ENCODE measurements at places on chromosomes 12 and 14.

GRCh38 chr12:107748472-107748871 lies 12.5 kb downstream of the PRDM4 start:
- no peak for DNase-seq

- no peak for DNase-seq
Observed at GRCh38 chr12:57237932-57238853, 8.7 kb downstream of the SHMT2 start.

DNA sequence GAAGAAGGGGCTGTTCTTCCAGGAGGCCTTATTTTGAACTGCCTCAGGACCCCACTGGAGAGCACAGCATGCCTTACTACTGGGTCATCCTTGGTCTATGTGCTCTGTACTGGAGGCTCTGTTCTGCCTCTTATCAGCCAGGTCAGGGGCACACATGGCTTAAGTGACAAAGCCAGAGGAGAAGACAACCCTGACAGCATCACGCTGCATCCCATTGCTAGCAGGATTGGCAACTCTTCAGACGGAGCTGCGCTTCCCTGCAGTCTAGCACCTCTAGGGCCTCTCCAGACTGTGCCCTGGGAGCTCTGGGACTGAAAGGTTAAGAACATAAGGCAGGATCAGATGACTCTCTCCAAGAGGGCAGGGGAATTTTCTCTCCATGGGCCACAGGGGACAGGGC lies 17.3 kb upstream of the TIGAR start:
- DNase-seq: no peak

DNA sequence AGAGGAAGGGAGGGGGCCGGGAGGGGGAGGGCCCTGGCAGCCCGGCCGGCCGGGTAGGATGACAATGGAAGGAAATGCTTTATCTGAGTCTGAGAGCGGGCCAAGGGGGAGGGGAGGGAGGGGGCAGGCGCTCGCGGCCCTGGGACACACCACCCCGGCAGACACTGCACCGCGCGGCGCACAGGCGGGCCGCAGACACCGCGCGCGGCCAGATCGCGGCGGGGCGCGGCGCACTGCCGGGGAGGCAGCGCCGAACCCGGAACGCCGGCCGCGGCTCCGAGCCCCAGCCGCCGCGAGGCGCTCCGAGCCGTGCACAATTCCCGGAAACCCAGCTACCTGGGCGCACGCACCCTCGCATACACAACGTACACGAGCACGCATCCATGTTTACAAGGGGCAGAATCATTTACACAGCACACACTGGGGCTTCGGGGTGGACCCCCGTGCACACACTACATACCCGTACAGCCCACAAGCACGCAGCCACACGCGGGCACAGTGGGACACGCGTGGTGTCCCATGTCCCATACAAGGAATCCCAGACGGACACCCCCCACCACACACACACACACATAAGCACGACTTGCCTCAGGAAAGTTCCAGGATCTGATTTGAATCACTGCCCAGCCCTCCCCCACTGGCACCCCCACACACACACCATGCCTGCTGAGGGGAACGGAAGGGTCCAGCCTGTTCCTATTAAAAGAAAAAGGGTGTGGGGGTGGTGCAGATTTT lies at the start of gene HDAC7:
HDAC7 (minus strand) TSS at position 8 of the 735 bp plus-strand sequence. CDS start 118 bp downstream, outside the sequence.
- no peak for DNase-seq

GRCh38 chr14:91315844-91316267 lies 71.4 kb upstream of the GPR68 start:
- no peak for DNase-seq

GRCh38 chr14:87264272-87264785 lies 728.7 kb downstream of the GALC start:
- DNase-seq: no peak

DNA sequence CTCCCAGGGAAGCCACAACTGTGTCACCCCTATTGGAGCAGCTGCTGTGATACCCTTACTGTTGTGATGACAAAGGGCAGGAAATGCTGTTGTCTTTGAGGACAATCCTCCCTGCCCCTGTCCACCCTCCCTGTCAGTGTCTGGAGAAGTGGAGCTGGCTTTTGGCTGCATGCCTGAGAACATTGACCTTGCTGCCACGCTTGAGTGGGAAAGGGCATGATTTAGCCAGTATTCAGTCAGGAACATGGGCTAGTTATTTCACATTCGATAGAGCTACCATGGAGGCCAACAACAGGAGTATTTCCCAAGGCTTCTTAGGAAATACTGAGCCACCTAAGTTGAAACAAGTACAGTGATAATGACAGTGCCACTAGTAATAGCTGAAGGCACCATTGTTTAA lies 59.4 kb downstream of the MYRFL start:
- DNase-seq: no peak

DNA sequence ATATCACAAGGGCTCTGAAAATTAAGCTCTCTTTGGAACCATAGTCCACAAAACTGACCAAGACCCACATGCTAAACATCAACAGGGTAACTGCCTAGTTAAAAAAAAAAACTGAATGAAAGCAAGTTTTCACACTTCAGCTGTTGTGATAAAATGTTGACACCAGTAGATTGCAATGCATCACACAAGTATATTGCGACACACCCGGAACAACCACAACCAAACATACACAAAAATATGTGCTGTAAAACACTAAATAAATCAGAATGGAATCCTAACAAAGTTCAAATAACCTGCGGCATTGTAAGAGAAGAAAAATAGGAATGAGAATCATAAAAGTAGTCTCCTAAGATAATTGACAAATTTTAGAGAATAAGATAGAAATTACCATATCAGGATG lies 710.3 kb downstream of the AACS start:
- no peak for DNase-seq

DNA sequence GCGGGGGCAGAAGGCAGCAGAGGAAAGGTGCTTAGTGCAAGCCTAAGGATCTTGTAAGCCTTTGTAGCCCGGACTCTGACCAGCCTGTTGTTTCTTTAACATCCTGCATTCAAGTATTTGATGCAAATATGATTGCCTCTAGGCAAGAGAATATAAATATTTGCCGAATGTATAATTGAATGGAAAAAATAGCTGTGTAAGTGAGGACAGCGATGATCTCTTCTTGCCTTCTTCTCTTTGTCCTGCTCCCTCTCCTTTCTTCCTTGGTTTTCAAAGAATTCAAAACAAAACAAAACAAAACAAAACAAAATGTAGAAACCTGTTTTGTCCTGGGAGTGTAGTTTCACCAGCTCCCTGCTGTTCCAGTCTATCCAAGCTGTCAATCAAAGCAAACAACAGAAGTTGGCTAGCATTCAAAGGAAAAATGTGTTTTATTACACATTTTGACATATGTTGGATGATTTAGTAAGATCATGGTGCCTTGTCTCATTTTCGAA lies 74.9 kb upstream of the CPM start:
- DNase-seq: no peak

DNA sequence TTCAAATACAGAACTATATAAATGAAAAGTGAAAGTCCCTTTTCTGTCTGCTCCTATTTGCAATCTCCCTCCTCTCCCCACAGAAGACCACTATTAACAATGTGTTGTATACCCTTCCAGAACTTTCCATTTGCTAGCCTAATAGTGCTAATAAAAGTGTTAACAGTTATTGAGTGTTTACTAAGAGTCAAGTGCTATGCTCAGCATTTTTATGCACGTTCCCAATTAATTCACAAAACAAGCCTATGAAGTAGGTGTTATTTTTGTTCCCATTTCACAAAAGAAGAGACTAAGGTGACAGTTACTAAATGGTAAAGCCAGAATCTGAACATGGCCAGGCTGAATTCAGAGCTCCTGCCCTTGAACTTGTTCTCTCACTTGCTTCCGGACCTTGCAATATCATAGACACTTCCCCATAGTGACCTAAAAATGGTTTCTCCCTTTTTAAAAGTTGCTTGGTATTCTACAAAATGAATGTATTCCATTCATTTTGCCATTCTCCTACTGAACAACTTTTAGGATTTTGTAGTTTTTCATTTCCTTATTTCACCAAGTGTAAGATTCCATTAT lies 1.6 kb upstream of the PRKAB1 start:
- no peak for DNase-seq

- DNase-seq: no peak
Observed at GRCh38 chr12:53299101-53299453, 418 bp upstream of the MYG1 start.

GRCh38 chr12:69684466-69684865 lies 14.6 kb downstream of the BEST3 start:
- no peak for DNase-seq

DNA sequence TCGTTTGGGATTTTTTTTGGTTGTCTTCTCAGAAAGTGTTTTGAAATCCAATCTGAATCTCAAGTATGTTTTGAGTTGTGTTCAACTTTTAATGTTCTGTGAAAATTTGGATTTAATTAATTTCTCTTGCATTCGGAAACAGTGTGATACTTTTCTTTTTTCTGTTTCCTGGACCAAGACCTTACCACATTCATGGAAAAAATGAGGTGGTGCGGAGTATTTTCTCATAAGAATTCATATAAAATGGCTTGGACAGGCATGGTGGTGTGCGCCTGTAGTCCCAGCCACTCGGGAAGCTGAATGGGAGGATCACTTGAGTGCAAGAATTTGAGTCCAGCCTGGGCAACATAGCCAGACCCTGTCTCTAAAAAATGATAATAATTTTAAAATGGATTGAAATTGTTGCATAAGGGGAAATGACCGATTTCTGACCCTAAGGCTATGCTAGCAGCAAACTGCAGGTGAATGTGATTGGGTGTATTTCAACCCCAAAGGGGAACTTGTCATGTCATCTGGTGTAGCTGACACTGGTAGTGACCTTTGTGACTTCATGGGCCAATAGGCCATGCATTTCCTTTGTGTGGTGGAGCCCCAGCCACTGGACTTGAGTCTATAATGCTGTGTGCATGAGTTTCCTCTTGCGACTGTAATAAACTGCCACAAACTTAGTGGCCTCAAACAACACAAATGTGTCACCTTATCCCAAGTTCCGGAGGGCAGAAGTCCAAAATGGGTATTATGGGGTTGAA lies 123.5 kb upstream of the RFLNA start:
- DNase-seq: no peak

GRCh38 chr14:65190312-65190711 lies 88.0 kb upstream of the MAX start:
- no peak for DNase-seq

- DNase-seq: no peak
Observed at GRCh38 chr14:36478782-36479181, 41.2 kb downstream of the NKX2-1 start.

GRCh38 chr12:5685935-5686334 lies 254.0 kb downstream of the NTF3 start:
- no peak for DNase-seq

DNA sequence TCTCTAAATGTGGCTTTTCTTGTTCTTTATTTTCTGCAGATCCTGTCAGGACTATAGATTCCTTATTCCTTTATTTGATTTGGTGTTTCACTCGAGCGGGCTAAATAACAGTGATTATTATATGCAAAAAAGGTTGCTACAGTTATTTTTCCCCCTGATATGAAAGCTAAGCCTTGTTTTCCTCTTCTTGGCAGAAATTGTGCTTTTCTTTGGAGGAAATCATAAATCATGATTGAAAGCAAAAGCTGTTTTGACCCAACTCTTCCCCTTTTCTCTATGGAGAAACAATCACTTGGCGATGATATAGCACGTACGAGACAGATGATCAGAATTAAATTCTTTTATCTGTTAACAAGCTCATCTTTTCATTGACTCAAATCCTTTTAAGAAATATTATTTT lies 31.4 kb downstream of the PPFIBP1 start:
- DNase-seq: no peak

DNA sequence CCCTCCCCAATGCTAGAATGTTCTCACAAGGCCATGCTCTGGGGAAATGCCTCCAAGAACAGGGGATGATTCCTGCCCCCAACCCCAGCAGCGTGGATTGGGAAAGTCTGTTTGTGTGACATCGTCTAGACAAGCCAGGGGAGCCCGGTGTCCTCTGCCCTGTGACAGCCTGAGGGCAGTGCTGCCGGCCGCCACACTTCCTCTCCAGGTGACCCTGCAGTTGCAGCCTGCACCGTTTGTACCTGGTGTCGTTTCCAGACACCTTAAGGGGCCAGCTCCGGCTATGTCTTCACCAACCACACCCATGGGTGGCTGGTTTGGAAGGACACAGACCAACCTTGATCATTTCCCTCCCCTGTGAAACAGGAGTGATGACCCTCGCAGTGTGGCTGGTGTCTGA lies 372.6 kb downstream of the BCL11B start:
- no peak for DNase-seq

- DNase-seq: no peak
Observed at GRCh38 chr14:99131632-99132271, 140.2 kb downstream of the BCL11B start.

DNA sequence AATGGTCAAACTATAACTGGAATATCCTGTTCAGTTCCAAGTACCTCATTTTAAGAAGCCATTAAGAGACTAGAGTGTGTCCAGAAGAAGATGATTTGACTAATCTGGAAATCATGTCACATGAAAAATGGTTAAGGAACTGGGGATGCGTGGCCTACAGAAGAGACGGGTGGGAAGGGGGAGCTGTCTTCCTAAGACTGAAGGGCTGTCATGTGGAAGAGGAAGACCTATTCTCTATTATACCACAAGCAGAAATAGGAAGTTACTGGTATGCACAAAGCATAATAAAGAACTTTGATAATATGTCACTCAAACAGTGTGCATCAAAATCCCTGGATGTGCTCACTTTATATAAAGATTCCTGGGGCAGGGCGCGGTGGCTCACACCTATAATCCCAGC lies 50.3 kb downstream of the HECTD4 start:
- DNase-seq: no peak

DNA sequence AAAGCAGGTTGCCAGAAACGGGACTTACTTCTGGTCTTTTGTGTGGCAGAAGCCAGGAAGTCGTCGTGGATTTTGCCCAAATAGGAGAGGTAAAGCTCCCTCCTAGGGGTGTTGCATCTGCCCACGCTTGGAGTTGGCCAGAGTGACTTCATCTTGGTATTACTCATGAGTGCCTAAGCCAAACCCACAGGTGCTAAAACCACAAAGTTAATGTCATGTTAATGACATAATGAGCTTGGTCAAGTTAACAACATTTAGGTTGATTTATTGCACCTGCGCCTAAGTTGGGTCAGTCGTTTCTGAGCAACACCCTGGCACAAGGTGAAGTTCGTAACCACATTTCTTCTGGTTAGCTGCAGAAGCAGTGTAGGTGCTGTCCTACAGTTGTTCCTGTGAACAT lies 225.2 kb downstream of the FUT8 start:
- DNase-seq: no peak

DNA sequence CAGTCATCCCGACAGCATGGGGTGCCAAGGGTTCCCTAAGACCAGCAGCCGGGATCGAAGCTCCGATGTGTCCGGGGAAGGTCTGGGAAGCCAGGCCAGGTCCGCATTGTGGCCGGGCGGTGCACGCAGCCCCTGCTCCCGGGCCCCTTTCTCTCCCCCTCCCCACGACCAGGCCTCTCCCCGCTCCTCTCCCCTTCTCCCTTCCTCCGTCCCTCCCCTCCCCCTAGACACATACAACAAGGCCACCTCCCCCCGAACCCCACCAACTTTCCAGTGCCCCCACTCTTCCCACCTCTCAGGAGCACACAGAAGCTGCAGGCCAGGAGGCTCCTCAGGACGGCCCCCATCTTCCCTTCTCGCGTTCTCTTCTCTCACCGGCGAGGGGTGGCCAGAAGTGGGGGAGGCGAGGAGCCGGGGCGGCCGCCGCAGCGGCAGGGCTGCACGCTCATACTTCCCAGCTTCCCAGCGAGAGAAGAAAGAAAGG lies 413 bp downstream of the LRP6 start:
- no peak for DNase-seq

GRCh38 chr14:22381766-22382165 lies 207.3 kb downstream of the DAD1 start:
- DNase-seq: no peak

- DNase-seq: no peak
Observed at GRCh38 chr14:69259527-69260189, at the start of gene GALNT16. TSS of gene GALNT16 (plus strand) at chr14:69260158. CDS start at chr14:69260291, 133 bp downstream.

- no peak for DNase-seq
Observed at GRCh38 chr12:13000616-13000924, 505 bp upstream of the HEBP1 start.

- no peak for DNase-seq
Observed at GRCh38 chr12:49673446-49674317, 33.5 kb downstream of the FMNL3 start.

Measured in stimulated activated CD8-positive, alpha-beta memory T cell treated with anti-CD3 and anti-CD28 coated beads, Interleukin-15, amount 100 ng/mL, for 24 hours (primary cell).